Right cardiac atrium (tissue), 5 donors: ENCODE measurements at places on chromosomes 11 and 22.
A peak's percentile ranks its signal among the peaks of the same experiment; 100 is the strongest.

DNA sequence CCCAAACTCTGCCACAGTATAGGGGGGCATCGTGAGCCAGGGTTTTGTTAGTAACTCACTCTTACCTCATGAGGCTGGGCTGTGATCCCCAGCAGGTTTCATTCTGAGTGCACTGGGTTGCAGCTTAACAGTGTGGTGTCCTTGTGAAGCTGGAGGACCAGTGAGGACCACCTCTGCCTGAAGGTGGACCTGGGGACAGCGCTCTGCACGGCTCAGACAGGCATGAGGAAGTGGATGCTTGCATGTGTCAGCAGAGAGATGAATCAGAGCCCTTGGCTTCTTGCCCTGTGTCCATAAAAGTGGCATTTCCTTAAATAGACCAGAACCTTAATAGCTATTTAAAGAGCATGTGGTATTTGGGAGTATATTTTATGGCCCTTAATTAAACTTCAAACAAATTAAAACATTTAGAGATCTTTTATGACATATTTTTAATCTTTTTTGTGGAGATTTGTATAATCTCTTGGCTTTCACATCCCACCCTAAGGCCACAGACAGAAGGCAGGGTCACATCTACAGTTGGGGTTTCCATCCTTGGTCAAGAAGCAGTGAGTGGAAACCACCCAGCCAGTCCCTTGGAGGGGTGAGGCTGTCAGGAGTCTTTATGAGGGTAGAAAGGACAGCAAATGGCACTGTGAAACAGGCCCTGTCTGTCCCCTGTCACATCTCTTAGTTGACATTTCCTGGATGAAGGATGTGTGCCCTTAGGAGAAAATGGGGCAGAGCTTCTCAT lies 24.8 kb upstream of the ADORA2A start:
- peak; percentile 83 for DNase-seq

- peak; percentile 28 for DNase-seq
Measured at GRCh38 chr22:35540595-35541253, at the start of gene RASD2. Gene RASD2, plus strand, starts transcription at chr22:35540831. Its CDS starts 5,979 bp downstream, at chr22:35546810.

DNA sequence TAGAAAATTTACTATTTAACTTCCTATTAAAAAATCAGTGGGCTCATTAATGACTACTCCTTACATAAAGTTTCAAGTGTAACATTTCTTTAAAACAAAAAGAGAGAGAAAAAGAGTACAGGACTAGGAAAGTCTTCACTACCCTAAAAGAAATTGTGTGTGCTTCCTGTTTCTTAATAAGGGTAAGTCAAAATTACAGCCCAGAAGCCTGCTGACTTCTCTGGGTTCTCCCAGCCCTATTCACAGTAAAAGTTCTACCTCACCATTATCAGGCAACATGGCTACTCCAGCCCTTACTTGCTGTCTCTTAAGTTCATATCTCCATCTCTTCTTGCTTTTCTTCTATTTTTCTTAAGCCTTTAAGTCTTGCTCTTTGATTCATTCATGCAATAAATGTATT lies 20.3 kb upstream of the ZC3H12C start:
- no peak for DNase-seq

GRCh38 chr11:61054927-61055562 lies 47.2 kb upstream of the CD5 start:
- DNase-seq: no peak

DNA sequence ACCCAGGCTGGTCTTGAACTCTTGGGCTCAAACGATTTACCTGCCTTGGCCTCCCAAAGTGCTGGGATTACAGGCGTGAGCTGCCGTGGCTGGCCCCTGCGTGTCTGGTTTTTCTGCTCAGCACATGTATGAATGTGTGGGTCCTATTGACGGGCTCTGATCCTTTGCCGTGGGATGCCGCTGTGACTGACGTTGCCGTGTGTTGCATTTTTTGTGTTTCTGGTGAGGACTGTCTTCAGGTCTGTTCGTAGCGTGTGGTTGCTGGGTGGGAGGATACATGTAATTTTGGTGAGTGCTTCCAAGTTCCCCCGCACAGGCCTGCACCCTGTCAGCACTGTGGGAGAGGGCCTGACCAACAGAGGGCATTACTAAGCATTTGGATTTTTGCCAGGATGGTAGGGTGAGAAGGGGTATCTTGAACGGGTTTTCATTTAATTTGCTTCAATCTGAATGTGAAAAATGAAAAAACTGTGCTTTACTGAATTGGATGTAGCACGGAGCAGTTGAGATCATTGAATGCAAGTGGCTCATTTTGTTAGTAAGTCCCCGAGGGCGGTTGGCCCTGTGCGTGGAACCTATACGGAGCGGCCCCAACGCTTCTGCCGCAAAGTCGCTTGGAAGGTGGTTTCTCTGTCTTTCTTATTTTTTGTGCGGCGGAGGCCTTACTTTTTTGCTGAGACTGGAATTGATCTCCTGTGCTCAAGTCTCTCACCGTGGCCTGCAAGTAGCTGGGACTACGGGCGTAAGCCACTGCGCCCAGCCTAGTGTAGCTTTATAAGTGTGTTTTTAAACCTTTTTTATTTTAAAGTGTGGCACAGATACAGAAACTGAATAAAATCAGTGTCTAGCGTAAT lies 8.2 kb downstream of the ZBED4 start:
- peak; percentile 38 for DNase-seq

- no peak for DNase-seq
Measured at GRCh38 chr11:79346021-79346420, 94.8 kb downstream of the TENM4 start.

DNA sequence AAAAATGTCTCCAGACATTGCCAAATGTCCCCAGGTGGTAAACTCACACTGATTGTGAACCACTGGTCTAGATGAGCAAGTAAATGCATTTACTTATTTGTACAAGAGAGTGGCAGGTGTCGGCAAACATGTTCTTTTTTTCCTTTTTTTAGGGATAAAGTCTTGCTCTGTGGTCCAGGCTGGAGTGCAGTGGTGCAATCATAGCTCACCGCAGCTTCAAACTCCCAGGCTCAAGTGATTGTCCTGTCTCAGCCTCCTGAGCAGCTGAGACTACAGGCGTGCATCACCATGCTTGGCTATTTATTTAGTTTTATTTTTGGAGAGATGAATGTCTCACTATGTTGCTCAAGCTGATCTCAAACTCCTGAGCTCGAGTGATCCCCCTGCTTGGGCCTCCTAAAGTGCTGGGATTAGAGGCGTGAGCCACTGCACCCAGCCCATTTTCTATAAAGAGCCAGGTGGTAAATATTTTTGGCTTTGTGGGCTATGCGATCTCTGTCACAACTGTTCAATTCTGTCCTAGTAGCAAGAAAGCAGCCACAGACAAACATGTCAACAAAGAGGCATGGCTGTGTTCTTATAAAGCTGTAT lies 1.4 kb downstream of the VPREB1 start:
- no peak for DNase-seq

DNA sequence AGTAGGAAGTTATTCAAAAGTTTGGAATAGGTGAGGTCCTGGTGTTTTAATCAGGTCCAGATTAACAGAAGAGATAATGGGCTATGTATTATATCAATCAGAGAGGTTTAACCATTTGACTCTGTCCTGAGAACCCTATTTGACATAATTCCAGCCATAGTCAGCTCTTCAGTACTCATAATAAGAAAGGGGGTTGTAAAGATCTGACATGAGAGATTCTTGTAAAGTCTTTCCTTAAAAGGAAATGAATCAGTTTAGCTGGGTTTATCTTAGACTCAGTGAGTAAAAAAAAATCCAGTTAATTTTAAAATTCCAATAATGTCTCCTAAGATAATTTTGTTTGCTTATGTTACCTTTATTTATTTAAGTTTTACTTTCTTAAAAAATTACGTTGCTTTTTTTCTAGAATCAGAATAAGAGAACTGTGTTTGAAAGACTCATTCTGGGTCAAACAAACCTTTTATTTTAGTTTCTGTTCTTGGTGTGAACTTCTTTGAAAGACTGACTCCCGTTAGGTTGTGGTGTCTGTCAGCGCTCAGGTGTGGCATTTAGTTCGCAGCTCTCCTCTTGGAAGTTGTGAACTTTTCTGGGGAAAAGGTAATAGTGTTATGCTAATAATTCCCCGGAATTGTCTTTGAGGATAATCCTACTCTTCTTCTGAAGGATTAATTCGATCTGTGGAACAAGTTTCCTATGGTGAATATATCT lies 20.5 kb downstream of the NUCB2 start:
- DNase-seq: no peak

GRCh38 chr22:32353840-32354239 lies 3.8 kb upstream of the RFPL3 start:
- no peak for DNase-seq

DNA sequence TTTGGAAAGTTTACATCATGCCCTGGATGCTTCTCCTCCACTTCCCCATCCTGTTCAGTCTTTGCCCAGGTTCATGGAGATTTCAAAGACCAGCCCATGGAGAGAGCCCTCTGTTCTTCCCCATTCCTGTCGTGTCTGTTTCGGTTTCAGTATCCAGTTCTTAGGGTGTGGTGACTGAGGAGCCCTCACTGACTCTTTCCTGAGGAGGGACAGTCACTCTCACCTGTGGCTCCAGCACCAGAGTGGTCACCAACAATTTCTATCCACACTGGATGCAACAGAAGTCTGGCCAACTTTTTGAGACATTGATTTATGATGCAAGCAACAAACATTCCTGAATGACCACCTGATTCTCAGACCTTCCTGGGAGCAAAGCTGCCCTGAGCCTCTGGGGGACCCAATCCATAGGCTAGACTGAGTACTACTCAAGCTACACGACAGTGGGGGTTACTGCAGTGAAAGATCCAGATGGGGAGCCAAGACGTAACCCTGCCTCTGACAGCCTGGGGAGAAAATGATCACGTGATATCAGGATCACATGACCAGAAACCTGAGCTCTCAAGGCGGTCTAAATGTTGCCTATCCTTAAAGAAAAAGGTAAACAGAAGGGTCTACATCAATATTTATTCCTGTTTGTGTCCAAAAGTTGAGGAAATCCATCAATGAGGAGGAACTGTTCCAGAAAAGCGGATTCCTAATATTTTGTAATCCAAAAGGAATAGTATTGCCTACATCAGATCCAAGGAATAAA lies 76.2 kb upstream of the VPREB1 start:
- DNase-seq: no peak

DNA sequence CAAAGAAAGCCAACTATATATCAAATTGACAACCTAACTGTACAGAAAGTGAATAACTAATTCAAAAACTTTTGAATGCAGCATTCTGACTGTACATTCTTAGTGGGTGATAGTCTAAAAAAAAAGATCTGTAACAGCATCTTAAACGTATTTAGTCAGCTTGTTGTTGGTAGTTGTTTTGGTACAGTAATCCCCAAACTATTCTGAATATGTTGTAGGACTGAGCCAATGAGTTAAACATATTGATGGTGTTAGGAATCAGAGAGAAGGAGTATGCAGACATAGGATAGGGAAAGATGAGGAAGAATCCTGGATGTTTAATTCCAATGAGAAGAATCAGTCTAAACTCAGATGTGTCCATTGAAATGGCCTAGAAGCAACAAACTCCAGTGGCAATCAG lies 41.9 kb upstream of the KIRREL3 start:
- DNase-seq: no peak

DNA sequence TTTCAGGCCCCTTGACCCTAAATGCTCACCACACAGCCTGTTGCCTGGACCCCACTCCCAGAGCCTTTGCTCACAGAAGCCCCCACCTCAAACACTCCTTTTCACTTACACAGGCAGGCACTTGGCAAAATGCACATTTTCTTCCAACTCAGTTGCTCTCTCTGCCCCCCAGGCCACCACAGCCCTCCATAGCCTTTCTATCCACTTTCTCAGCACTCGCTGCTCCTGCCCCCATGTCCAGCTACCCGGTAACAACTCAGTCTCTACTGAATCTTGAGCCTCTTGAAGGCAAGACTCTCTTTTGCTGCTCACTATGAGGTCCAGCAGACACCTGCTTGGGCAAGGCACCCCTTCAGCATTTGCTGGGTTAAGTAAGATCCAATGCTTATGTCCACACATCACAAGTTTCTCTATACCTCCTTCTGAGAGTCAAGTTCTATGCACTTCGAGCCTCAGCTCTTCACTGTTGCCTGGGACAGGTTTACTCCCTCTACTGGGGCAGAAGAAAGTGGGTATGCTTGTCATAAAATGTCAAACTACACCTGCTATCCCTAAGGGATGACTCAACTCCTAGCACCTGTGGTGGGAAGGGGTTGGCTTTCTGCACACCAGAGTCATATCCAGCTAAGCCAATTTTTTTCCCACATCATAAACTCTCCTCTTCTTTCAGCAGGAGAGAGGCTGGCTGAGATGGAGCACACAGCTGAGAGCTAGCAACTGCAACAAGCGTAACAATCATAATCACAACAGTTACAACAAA lies 36.9 kb downstream of the MORC2 start:
- no peak for DNase-seq

GRCh38 chr11:95142431-95142830 lies 52.8 kb downstream of the ENDOD1 start:
- no peak for DNase-seq

DNA sequence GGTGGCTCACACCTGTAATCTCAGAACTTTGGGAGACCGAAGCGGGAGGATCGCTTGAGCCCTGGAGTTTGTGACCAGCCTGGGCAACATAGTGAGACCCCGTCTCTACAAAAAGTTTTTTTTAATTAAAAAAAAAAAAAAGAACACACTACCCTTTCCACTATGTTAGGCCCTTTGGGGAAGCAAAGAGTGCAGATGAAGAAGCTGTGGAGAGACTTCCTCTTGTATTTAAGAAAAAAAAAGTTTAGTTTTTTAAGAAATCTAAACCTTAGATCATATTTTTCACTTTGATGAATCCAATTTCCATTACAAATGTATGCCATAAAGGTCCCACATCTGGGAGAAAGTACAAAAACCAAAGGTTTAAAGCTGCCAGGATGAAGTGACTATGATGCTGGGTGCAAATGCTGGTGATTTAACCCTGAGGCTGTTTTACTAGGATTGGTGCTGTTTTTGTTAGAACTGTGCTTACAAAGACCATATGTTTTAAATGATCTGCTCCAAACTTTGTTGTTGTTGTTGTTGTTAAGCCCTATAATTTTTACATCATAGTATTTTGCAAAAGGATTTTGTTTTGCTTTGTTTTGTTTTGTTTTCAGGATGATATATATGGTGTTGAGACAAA lies 28.9 kb upstream of the ACER3 start:
- no peak for DNase-seq

DNA sequence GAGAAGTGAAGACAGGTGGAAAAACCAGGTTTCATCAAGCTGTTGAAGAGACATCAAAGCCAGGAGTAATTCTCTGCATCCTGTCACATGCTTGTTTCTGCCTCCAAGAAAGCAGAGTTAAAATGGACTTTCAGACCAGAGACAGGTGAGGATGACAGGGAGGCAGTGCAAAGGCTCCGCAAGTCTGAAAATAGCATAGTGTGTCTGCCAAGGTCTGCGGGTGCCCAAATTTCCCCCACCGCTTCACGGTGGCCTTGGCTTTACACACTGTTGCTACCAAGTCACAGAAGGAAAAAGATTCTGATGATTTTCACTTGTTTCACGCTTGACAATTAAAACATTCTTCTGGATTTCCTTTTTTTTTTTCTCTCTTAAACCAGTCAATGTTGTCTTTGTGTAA lies 44.2 kb downstream of the SNX19 start:
- DNase-seq: no peak
